ENCODE measurements at places on chromosomes 12 and 14. TPM values are rescaled to one million over a fixed set of nuclear protein-coding genes. Genes with fewer than 3 reads are reported as not detected.

The KRT71 gene
- polyA plus RNA-seq = not detected

The AKAP3 gene
- polyA plus RNA-seq = 1.4 TPM

The SLCO1B1 gene
- not detected for polyA plus RNA-seq

- no peak overlapping the region for H3K4me3 ChIP-seq
- H3K27ac ChIP-seq = no peak overlapping the region
- no peaks in the 10 kb centered on the region for H3K4me1 ChIP-seq
- no peaks in the 10 kb centered on the region for H3K36me3 ChIP-seq
- DNase-seq = no peak
Measured at GRCh38 chr12:105839629-105840127, 299.1 kb downstream of the NUAK1 start.

DNA sequence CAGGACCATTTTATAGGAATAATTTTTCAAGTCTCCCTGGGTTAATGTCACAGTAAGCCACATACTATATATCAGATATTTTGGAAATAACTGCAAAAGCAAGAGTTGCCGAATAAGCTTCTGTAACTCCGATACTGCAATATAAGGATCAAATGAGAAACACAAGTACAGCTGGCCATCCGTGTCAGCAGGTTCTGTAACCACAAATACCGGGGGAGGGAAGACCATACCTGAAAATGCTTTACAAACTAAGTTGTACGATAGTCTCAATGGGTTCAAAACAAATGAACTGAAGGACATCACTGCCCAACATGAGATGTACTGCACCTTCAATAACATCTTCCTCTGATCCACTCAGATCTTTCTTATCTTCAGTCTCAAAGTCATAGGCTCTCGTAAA is 1.8 kb downstream of the SYCP3 start:
- no peaks in the 10 kb centered on the region for H3K4me1 ChIP-seq
- DNase-seq = no peak
- H3K27ac ChIP-seq = no peak overlapping the region

The PLEKHG7 gene
- 0.60 TPM for polyA plus RNA-seq

Data from sigmoid colon (tissue), 7 donors.